ENCODE measurements at places on chromosomes 11 and 22. TPM values are rescaled to one million over a fixed set of nuclear protein-coding genes. Genes with fewer than 3 reads are reported as not detected.

The EIF3D gene
- 443 TPM for total RNA-seq

The MB gene
- total RNA-seq: not detected

The OR8G1 gene
- not detected for total RNA-seq

The TRIM29 gene
- total RNA-seq: not detected

The ROM1 gene
- total RNA-seq: 1.9 TPM

The CDC42EP2 gene
- 22.0 TPM for total RNA-seq

The PANX3 gene
- not detected for total RNA-seq

The OR5B12 gene
- not detected for total RNA-seq

The CHRDL2 gene
- not detected for total RNA-seq

The ART1 gene
- not detected for total RNA-seq

The GDPD5 gene
- 1.5 TPM for total RNA-seq

The ARHGAP1 gene
- 44.4 TPM for total RNA-seq

The ABCG4 gene
- total RNA-seq: 0.34 TPM

The SIRT3 gene
- 14.6 TPM for total RNA-seq

The ANO3 gene
- 0.34 TPM for total RNA-seq

The CCDC15 gene
- 3.4 TPM for total RNA-seq

The CPT1B gene
- total RNA-seq: 0.17 TPM

The PAMR1 gene
- 26.1 TPM for total RNA-seq

The TMEM191C gene
- total RNA-seq: 0.50 TPM

The UBE4A gene
- total RNA-seq: 33.5 TPM

Measured in bronchus fibroblast of lung (primary cell).